ENCODE measurements at places on chromosomes 2 and 18.

DNA sequence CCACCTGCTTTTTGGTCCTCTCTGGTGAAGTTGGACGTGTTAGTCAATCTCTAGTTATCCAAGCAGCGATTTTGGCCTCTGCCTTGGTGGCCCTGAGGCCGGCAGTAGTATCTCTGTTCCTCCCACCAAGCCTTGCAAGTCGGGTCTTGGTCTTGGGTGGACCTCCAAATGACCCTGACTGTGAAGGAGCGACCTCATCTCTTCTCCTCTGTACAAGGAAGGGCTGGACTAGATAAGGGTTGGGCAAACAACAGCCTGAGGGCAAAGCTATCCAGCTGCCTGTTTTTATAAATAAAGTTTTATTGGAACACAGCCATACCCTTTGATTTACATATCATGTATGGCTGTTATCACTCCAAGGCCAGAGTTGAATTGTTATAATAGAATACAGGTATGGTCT lies 74.6 kb upstream of the FOSL2 start:
- DNase-seq = no peak

DNA sequence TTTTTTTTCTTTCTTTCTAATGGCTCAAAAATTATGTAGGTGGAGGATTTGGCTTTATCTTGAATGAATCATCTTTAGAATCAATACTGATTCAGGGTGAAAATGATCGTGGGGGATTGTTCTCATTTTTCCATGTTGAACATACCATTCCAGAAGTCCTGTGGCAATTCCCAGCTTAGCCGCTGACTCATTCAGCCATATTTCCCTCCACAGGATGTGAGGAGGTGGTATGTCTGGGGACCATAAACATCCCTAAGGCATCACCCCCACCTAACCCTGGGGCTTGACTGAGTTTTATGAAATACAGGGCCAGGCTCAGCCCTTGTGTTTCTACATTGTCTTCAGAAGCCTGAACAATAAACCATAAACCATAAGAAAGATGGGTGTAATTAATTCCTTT lies 92.7 kb upstream of the FN1 start:
- DNase-seq = peak; percentile 100

DNA sequence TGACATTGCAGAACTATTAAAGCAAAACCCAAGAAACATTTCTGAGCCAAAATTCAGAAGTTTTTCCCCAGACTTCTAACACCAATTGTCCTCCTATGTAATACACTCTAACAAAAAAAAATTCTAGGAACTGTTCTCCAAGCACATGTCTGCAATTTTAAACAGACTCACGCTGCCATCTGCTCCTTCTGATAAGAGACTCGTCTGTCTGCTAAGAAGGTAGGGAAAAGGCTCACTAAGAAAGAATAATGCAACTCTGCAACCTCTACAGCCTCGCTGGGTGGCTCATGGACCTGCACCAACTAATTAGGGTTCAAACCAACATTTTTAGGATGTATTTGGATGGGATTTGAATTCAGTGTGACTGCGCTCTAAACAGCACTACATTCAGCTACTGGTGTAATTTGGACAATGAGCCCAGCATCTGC lies 366.5 kb downstream of the DSC3 start:
- DNase-seq = no peak

- DNase-seq = no peak
Measured at GRCh38 chr2:195672674-195673073, 15.6 kb downstream of the SLC39A10 start.

DNA sequence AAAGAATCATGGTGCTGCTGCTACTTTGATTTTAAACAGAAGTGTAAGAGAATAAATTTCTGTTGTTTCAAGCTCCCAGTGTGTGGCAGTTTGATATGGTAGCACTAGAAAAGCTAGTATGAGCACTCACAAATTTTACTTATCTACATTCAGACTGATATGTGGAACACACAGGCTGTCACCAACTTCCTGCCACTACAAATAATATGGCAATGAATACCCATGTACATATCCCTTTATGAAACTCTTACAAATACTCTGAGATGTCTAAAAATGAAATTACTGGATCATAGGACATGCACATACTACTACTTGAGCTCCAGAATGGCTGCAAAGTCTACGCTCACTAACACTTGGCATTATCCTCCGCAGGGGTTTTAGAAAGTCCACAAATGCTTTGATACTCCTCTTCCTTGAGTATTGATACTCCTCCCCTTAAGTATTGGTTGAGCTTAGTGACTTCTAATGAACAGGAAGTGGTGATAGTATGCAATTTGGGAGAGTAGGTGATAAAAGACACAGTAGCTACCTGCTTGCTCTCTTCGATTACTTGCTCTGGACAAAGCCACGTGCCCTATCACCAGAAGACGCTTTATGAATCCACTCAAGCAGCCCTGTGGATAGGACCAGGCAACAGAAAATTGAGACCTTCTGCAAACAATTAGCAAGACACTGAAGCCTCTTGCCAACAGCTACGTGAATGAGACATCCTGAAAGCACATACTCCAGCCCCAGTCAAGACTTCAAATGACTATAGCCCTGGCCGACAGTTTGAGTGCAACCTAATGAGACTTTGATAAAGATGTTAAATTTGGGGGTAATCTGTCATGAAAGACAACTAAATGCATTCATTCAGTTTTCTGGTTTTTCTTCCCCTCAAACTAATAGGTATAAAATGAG lies 35.4 kb downstream of the FBXO11 start:
- DNase-seq = peak; percentile 55

DNA sequence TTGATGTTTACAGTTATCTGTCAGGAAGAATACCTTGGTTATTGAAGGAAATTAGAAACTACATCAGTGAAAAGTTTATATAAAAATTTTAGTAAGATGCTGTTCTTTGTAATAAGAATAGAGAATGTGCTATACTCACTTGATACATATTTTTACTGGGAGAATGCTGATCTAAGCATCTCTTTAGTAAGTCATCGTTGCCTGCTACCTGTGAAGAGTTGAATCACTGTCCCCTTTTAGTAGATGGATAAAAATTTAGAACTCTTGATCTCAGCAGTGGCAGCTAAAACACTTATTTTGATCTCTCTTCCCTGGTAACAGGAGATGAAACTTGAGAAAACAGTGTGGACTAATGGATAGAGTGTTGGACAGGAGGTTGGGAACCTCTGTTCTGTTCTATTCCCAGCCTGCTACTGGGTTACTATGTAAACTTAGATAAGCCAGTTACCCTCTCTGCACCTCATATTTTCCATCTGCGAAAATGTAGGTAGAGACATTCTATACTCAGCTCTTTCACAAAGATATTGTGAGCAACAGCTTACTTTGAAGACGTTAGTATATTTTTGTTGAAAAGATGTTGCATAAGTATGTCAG lies 100.3 kb downstream of the FEZ2 start:
- no peak for DNase-seq

- DNase-seq = peak; percentile 62
Measured at GRCh38 chr18:54787616-54788015, 40.7 kb upstream of the RAB27B start.

GRCh38 chr2:39545957-39546356 lies 108.9 kb upstream of the MAP4K3 start:
- no peak for DNase-seq

- DNase-seq = no peak
Measured at GRCh38 chr18:22524783-22525182, 107.1 kb upstream of the CTAGE1 start.

- DNase-seq = peak; percentile 97
Measured at GRCh38 chr18:56565551-56566345, 72.6 kb downstream of the TXNL1 start.

DNA sequence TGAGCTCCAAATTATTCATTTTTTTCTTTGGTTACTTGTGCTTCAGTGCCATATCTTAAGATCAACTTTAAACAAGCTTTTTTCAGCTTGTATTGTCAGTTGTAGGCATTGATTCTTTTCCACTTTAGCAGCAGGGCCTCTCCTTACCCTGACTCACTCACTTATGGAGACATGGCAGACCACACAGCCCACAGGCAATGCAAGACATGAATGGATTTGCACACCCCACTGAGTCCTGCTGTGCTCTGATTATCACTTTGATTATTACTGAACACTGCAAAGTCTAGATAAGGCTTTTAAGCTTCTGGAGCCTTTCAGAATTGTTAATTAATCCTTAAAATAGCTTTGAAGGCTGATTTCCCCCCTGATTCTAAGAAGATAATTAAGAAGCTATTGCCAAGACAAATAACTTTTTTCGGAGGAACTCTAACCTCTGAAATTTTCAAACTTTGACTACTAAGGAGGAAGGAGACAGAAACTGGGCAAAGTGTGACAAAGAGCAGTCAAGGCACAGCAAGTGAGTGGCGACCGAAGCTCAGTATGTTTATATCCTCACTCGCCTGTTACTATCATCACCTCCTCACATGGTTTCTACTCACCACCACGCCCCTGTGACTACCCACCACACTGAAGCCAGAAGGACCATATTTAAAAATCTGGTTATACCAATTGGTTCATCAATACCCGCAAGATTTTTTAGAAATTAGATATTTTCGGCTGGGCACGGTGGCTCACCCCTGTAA lies 43.3 kb downstream of the CACNB4 start:
- DNase-seq = peak; percentile 17

DNA sequence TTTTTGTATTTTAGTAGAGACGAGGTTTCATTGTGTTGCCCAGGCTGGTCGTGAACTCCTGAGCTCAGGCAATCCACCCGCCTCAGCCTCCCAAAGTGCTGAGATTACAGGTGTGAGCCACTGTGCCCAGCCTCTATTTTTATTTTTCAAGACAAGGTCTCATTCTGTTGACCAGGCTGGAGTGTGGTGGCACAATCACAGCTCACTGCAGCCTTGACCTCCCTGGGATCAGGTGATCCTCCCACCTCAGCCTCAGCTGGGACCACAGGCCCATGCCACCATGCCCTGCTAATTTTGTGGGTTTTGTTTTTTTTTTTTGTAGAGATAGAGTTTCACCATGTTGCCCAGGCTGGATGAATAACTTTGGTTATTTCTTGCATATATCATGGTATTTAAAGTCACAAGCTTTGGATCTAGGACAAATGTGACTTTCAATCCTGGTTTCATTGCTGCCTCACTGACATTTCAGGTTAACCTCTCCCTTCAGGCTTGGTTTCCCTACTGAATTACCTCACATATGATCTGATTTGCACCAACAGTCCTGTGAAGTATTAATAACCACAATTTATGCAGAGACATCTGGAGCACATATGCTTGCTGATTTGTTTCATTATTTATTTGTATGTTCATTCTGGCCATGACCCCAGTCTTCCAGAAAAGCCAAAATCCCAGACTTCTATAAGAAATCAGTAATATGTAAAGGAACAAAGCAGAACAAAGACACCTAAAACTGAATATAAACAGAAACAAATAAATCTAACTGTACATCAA lies 17.5 kb upstream of the RAB31 start:
- DNase-seq = peak; percentile 76

DNA sequence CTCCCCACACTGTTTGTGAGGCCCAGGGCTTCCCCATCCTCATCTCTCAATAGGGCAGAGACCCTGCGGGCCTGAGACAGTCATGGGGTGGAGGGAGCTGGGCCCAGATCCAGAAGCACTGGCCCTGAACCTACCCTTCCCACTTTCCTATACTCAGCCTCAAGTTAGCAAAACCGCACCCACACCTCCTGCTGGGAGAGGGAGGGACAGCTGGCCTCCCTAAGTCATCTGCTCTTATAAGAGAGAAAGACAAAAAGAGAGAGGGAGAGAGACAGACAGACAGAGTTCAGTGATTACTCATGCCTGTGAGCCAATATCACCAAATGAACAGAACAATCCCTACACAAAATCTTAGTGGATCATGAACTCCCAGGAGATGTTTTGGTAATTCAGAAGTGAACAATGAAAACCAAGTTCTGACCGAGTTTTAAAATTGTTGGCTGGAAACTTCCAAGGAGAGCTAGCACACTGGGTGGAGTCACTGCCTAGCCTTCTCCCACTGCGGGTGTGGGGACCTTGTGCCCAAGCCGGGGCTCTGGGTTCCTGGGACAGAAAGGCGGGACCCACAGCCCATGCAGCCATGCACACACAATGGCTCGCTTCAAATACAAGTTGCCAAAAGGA lies 130.5 kb downstream of the PXDN start:
- DNase-seq = peak; percentile 90

DNA sequence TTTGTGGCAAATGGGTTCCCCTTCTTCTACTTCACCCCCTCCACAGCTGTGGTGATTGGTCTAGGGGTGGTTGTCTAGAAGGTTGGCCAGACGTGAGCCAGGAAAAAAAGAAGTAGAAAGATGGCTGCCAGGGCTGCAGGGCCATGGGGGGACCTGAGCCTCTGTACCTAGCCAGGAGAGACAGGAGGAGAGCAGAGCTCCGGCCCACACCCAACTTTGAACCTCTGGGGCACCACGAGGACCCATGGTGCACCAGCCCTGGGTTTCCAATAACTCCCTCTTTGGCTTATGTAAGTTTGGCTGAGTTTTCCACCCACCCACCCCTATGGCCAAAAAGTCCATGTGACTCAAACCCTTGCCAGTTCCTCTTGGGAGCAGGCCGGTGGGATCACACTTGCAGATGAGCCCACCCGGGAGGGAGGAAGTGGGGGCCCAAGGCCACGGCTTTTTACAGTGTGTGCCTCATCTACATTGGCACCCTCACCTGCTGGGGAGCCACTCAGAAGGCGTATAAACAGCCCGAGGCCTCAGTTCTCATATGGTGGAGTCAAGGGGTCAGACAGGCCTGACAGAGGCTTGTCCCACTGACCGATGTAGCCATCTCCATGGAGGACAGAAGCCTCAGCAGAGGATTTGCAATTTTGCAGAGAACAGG lies 293.1 kb upstream of the HDAC4 start:
- DNase-seq = no peak

DNA sequence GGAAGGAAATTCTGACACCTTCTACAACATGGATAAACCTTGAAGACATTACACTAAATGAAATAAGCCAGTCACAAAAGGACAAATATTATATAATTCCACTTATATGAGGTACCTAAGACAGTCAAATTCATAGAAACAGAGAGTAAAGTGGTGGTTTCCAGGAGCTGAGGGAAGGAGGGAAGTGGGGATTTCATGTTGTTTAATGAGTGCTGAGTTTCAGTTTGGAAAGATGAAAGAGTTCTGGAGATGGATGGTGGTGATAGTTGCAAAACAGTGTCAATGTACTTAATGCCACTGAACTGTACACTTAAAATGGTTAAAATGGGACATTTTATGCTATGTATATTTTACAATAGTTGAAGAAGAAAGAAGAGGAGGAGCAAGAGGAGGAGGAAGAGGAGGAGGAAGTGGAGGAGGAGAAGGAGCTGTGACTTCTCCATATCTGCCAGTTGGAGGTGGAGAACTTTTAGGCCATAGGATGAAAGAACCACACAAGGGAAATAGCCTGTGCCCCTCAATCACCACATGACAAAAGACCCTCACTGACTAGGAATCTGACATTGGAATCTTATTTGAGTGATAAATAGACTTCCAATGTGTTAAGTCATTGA lies 55.3 kb upstream of the LGALSL start:
- DNase-seq = no peak
